ENCODE measurements at places on chromosomes 1 and 21.

DNA sequence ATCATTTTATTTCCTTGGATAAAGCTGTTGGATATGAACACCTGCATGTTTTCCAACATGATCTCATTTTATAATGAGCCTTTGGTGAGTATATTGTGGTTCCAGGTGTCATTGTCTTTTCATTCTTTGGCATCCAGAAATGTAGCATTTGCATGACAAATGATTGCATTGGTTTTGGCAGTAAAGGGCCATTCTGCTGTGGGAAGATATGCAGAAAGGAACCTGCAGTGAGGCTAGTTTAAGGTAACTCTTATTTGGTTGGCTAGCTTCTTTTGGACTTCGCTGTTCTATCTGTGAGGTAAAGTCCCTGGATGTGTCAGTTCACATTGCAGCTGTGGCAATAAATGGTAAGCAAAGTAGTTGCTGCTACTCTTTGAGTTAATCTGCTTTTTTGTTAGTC, 343.0 kb downstream of the AMY1C start:
- no peak for DNase-seq

DNA sequence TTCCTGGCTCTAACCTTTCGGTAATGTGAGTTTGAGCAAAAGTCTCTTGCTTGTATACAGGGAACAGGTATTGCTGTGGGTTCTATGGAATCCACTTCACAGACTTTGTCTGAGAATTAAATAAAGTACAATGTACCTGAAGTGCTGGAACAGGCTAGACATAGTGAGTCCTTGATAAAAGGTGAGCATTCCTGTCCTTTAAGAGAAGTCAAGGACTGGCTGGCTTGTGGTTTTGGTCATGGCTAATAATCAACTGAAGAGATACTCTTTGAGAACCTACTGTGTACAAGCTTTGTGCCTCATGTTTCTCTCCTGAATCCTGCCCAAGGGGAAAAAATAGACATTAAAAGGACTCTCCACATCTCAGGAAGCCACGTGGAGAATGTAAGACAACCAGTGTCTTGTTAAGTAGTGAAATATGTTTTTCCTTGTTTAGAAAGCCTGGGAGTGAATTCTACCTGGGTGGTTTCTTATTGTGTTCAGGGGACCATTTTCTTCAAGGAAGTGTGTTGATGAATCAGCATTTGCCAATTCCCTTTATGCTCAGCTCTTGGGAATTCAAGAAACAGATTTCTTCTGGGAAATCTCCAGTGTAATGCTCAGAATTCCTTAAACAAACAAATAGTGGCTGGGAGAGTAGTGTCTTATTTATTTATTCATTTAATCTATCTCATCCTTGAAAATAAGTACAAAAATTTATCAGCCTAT, 55.2 kb upstream of the PLD5 start:
- no peak for DNase-seq

- no peak for DNase-seq
Observed at GRCh38 chr1:75475696-75476095, 135.2 kb downstream of the SLC44A5 start.

- peak; percentile 71 for DNase-seq
Observed at GRCh38 chr1:21368515-21369289, 71.2 kb upstream of the NBPF3 start.

GRCh38 chr1:107378426-107378825, 237.6 kb downstream of the NTNG1 start:
- no peak for DNase-seq

GRCh38 chr1:5225707-5226704, 571.6 kb downstream of the AJAP1 start:
- DNase-seq = no peak

- no peak for DNase-seq
Observed at GRCh38 chr1:203648276-203648675, 21.6 kb downstream of the ATP2B4 start.

DNA sequence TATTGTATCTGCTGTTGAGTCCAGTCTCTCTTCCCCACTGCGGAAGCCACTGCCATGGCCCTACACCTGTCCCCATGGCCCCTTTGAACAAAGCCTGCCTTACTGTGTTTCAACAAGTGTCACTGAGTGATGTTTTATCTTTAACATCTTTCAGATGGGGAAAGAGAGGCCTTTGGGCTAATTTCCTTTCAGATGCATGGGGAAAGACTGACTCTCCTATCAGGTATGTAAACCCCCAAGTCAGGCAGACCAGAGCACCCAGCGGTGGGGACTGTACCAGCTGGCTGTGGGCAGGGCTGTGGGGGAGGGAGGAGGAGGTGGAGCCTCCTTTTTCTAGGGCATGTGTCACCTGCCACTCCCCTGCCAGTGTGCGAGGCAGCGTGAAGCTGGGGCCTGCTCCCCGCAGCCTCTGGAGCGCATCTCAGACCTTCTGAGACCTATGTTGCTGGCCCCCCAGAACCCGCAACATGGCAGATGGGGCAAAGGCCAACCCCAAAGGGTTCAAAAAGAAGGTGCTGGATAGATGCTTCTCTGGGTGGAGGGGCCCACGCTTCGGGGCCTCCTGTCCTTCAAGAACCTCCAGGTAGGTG, at the start of gene PLA2G2F:
TSS of gene PLA2G2F (plus strand) at position 363 of the 590 bp plus-strand sequence. CDS start at position 468, 105 bp downstream.
- DNase-seq = no peak

- DNase-seq = no peak
Observed at GRCh38 chr1:107405236-107405635, 264.4 kb downstream of the NTNG1 start.

DNA sequence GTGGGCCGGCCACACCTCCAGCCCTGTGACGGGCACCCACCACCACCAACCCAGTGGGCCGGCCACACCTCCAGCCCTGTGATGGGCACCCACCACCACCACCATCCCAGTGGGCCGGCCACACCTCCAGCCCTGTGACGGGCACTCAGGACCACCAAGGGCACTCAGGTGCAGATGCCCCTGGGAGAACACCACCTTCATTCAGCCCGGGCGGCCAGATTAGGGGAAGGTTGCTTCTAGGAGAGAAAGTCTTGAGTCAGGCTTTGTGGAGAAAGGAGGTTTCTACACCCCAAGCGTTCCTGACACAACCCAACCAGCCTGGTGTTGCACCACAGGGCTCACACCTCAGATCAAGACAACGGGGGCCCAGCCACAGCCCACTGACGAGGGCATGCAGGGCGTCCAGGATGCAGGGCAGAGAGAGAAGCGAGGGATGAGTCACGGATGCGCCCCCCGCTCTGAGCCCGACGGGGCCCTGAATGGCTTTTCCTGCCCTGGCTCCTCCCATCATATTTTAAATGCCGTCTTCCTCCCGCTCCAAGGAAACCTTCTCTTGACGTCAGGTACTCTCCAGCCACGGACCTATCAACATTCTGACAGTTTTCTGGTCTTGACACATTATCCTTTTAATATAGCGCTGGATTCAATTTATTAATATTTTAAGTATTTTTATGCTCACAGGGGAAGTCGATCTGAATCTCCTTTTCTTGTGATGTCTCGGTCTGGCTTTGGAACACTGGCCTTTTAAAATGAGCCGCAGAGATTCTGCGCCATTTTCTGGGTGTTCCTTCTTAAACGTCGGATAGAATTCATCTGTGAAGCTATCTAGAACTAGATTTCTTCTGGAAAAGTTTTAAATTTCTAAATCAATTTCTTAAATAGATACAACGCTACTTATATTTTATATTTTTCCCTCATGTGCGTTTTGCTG, 631 bp upstream of the SPATC1L start:
- DNase-seq = peak; percentile 62

DNA sequence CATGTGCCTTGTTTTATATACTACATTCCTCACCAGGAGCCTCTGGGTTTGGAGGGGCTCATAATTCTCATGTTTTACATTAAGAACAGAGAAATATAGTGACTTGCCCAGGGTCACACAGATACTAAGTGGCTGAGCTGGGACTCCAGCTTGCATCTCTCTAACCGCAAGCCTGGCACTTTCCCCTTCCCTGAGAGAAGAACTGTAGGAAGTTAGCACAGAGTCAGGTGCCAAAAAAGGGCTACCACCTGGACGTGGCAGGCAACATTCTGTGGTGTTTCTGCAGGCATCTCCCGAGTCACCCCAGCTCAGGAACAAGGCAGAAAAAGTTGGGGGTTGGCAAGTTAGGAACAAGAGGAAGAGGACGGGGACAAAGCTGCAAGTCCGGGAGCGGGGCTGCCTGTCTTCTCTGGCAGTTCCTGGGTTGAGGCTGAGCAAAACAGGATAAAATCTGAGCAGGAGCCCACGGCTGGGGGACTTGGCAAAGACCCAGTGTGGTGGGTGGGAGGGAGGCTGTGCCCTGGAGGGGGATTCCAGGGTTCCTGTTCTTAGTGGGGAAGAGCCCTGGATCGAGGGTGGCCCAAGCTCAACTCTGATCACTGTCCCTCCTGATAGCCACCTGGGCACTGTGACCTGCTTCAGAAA, 9.8 kb downstream of the PLA2G5 start:
- DNase-seq = no peak

- no peak for DNase-seq
Observed at GRCh38 chr1:235607284-235607683, 42.3 kb downstream of the GNG4 start.

DNA sequence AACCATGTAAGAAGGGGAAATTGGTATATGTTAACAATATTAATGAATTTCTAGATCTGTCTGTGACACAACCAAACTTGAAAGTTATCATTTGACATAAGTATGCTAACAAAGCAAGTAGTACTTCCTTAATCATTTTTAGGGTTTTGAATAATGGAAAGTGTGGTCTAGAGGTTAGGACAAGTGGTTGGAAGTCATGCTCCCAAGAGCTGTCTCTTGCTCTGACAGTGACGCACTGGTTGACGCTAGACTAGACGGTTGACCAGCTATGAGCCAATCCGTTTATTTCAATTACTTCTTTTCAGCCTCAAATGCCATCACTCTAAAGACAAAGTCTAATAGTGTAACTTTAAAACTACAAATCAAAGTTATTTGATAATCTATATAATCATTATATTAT, 20.7 kb upstream of the RGS1 start:
- no peak for DNase-seq

GRCh38 chr1:2347409-2347785, 44.0 kb downstream of the MORN1 start:
- no peak for DNase-seq

- no peak for DNase-seq
Observed at GRCh38 chr1:95815511-95815910, 581.5 kb downstream of the RWDD3 start.

DNA sequence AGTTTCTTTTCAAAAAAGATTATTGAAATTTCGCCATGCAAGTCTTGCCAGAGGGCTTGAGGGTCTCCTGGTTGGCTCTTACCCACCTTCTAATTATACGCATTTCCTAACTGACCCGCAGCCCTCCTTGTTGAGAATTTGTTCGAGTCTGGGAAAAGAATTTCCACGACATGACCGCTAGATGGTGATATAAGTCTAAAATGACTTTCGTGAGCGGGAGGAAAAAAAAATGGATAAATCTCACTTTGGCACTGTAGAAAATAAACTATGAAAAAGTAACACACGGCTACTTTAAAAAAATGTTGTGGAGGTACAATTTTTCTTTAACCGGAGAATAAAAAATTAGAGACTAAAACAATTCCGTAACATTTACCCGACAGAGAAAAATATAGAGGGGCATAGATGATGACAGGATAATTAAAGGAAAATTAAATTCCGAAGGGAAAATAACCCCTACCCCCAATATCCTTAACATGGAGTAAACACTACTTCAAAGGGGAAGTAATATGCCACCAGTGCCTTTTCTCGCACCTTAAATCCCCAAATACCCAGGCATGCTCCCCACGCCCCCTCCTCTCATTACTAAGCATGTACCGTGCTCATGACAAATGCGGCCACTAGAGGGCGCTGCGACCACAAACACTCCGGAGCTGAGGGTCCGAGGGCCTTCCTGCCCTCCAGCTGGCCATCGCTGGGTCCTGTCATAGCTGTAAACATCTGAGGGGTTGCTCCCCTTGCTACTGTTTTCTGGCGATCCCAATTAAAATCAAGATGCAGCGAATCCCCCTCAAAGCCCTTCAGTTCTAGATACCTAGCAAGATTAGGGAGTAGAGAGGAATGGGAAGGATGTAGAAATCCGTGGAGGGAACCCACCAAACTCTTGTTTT, 266.9 kb downstream of the ASTN1 start:
- peak; percentile 54 for DNase-seq

- no peak for DNase-seq
Observed at GRCh38 chr1:51032936-51033335, 62.9 kb downstream of the CDKN2C start.

- DNase-seq = no peak
Observed at GRCh38 chr1:53122201-53122885, 20.1 kb downstream of the SLC1A7 start.

- no peak for DNase-seq
Observed at GRCh38 chr1:56931686-56932085, 34.1 kb downstream of the C8B start.

GRCh38 chr1:241560146-241560848, 28.1 kb downstream of the KMO start:
- no peak for DNase-seq

DNA sequence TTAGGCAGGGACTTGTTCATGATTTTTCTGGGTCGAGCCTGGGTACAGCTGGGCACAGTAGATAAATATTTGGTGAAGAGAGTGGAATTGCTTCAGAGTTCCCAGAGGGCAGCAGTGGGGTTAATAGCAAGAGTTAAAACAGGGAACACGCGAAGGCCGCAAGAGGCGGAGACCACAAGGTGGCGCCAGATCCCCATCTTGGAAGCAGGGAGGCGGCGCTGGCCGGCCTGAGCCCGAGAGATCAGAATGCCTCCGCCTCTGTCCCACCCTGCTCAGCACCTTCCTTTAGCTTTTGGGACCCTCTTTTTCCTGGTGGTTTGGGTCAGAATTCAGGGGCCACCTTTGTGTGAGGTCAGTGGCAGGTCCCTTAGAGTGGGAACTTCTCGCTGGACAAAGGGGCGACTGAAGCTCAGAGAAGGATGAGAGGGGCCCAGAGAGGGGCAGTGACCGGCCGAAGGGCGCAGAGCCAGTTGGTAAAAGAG, 6.5 kb upstream of the PADI2 start:
- peak; percentile 90 for DNase-seq

DNA sequence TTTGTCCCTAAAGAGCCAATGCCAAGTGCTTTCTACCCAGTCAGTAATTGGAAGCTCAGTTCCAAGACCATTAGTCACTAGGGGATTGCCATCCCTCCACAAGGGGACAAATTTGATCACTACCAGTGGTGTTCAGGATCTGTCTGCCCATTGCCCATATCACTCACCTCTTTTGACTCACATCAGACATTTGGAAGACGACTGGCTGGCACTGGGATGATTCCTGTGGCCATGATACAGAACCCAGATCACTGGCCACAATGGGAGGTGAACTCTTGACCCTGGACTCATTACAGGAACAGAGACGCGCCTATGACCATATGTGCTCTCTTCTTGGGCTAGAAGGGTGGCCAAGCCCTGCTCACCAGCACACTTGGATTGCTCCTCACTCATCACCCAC, 71.0 kb downstream of the COLGALT2 start:
- DNase-seq = no peak

Data from activated naive CD8-positive, alpha-beta T cell treated with anti-CD3 and anti-CD28 coated beads, Interleukin-2, amount 50 U/mL, for 24 hours (primary cell).